ENCODE measurements at places on chromosomes 11 and 22.

- no peak for DNase-seq
Measured at GRCh38 chr11:12259956-12260355, 117.4 kb upstream of the PARVA start.

DNA sequence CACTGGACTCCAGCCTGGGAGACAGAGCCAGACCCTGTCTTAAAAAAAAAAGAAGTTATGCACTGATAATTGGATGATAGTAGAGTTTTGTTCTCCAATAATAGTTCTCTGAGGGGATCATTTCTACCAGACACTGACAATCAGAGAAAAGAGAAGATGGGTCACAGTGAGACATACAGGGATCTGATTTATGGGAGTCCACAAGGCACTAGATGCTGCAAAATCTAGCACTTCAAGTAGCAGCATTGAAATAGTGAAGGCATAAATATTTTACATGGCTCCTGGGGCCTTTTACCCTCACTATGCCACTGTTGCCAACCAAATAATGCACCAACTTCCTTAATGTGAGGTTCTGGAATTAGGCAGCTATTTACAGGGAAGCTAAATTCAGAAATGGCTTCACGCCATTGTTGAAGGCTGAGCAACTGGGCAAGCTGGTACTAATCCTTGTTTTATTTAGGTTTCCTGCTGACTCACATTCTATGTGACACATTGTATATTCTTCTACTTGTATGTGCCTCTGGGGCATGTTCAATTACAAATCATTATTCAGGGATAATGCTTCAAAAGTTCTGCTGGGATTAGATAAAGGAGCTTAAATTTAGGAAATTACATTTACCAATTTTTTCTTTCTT, 38.2 kb upstream of the ABTB2 start:
- DNase-seq: no peak

DNA sequence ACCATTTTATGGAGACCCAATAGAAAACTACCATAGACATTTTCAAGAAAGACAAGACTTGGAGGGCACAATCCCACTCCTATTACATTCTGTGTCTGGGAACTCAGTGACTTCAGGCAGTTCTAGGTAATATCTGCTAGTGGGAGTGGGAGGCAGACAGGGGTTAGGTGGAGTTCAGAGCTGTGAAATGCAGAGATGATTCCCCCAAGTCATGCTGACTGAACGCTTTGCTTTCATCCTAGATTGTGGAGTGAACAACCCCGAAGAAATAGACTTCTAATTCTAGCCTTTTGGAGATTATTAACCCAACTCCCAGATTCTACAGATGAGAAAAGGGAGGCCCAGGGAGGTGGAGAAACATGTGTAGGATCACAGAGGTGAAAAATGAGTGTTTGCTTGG, 437.8 kb upstream of the CADM1 start:
- no peak for DNase-seq

GRCh38 chr11:12853652-12854296, 155.3 kb upstream of the RASSF10 start:
- DNase-seq: no peak

- DNase-seq: no peak
Measured at GRCh38 chr11:70204466-70204799, 1.3 kb downstream of the FADD start.

- no peak for DNase-seq
Measured at GRCh38 chr11:117941163-117941707, 12.0 kb upstream of the TMPRSS13 start.

GRCh38 chr22:30782613-30783012, 87.9 kb downstream of the OSBP2 start:
- DNase-seq: no peak

- no peak for DNase-seq
Measured at GRCh38 chr11:43868852-43869567, 11.6 kb upstream of the ALKBH3 start.

DNA sequence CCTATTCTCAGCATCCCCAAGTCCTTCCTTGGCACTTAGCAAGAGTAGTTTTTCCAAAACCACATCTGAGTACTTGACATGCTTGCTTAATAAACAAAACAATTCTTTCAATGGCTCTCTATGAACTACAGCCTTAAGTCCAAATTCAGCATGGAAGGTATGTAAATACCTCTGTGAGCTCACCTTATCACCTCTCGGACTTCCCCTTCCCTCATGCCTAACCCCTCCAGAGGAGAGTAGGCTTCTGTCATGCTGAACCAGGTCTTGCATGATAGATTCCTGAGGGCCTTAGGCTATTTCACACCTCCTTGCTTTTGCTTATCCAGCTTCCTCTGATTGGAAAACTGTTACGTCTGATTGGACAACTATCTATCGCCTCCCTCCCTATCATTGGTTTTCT, 312.9 kb upstream of the CCDC90B start:
- no peak for DNase-seq

GRCh38 chr11:2267851-2268728, 2.3 kb downstream of the ASCL2 start:
- no peak for DNase-seq

- no peak for DNase-seq
Measured at GRCh38 chr11:33701302-33702230, 940 bp upstream of the C11orf91 start.
